Calu3 (cell line): ENCODE measurements at places on chromosomes 4 and X. TPM values are rescaled to one million over a fixed set of nuclear protein-coding genes. Genes with fewer than 3 reads are reported as not detected.

Gene TRAM1L1
- total RNA-seq, result 1.4 and 1.6 TPM in 2 replicates

Gene GLRB
- 7.6 and 9.1 TPM in 2 replicates for total RNA-seq

Gene CXCL8
- 222 and 404 TPM in 2 replicates for total RNA-seq

Gene ATP1B4
- not detected in 2 replicates for total RNA-seq

DNA sequence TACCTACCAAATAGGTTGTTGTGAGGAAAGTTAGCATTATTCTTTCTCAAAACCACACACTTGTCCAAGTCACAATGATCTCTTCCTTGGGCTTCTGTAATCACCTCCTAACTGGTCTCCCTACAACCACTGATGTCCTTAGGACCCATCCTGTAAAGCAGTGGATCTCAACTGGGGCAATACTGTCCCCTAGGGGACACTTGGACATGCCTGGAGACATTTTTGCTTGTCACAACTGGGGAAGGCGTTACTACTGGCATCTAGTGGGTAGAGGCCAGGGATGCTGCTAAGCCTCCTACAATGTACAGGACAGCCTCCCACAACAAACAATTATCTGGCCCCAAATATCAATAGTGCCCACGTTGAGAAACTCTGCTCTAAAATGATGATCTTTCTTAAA lies 118.7 kb upstream of the AP1S2 start:
- no peaks in the 10 kb centered on the region for H3K27me3 ChIP-seq
- no peak overlapping the region for H3K4me3 ChIP-seq
- H3K4me1 ChIP-seq, result no peaks in the 10 kb centered on the region
- H3K36me3 ChIP-seq, result no peaks in the 10 kb centered on the region
- no peak overlapping the region for H3K27ac ChIP-seq

DNA sequence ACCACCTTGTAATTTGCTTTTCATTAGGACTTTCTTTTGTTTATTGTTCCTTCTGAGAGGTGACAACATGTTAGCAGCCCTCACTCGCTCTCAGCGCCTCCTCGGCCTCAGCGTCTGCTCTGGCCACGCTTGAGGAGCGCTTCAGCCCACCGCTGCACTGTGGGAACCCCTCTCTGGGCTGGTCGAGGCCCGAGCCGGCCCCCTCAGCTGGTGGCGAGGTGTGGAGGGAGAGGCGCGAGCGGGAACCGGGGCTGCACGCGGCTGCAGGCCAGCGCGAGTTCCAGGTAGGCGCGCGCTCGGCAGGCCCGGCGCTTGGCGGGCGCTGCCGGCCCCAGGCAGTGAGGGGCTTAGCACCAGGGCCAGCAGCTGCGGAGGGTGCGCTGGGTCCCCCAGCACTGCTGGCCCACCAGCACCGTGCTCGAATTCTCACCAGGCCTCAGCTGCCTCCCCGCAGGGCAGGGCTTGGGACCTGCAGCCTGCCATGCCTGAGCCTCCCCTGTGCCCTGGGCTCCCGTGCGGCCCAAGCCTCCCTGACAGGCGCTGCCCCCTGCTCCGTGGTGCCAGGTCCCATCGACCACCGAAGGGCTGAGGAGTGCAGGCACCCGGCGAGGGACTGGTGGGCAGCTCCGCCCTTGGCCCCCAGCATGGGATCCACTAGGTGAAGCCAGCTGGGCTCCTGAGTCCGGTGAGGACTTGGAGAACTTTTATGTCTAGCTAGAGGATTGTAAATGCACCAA lies 9.2 kb upstream of the AP1AR start:
- no peak for DNase-seq
- H3K27me3 ChIP-seq, result no peaks in the 10 kb centered on the region
- no peaks in the 10 kb centered on the region for H3K36me3 ChIP-seq
- no peak overlapping the region for H3K4me3 ChIP-seq
- no peak overlapping the region for H3K27ac ChIP-seq

DNA sequence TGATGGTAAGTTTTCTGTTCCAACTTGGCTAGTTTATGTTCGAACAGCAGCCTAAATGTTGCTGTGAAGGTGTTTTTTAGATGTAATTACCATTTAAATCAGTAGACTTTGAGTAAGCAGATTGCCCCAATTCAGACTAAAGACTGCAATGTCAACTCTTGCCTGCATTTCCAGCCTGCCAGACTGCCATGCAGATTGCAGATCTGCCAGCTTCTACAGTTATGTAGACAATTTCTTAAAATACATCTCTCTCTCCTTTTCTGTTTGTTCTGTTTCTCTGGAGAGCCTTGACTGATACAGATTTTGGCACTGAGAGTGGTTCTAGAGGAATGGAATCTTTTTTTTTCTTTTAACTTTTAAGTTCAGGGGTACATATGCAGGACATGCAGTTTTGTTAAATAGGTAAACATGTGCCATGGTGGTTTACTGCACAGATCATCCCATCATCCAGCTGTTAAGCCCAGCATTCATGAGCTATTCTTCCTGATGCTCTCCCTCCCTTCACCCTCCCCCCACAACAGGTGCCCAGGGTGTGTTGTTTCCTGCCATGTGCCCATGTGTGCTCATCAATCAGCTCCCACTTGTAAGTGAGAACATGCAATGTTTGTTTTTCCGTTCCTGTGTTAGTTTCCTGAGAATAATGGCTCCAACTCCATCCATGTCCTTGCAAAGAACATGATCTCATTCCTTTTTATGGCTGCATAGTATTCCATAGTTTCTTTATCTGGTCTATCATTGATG lies 227.8 kb downstream of the CPE start:
- H3K27ac ChIP-seq, result no peak overlapping the region
- DNase-seq, result no peak
- H3K4me3 ChIP-seq, result no peak overlapping the region
- H3K4me1 ChIP-seq, result peaks cover 17% of the 10 kb centered on the region

GRCh38 chrX:154351183-154352011 lies 23.0 kb downstream of the FLNA start:
- no peak for DNase-seq
- H3K36me3 ChIP-seq, result peaks cover 75% of the 10 kb centered on the region
- H3K4me1 ChIP-seq, result peaks cover 6% of the 10 kb centered on the region

DNA sequence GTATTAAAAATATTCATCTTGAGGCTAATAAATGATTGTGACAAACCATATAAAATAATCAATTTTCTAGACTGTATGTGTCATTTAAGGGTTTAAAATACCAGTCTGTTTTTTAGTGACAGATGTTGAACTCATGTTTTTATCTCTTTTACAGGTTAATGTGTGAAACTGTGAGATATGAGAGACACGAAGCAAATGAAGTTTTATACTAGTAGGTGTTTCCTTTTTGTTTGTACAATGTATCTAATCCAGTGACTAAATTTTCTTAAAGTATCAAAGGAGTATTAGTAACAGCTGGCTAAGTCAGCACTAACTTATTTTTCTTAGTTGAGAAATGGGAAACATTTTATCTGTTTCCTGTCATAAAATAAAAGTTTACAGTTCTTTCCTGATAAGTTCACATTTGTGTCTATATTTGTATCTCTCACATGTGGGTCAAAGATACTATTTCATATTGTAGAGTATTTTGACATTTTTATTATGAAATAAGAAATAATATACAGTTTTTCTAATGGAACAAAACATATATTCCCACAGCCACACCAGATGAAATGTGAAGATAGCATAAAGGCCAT lies 90.3 kb downstream of the RAPGEF2 start:
- no peaks in the 10 kb centered on the region for H3K27me3 ChIP-seq
- H3K4me3 ChIP-seq, result no peak overlapping the region
- H3K4me1 ChIP-seq, result no peaks in the 10 kb centered on the region
- H3K36me3 ChIP-seq, result no peaks in the 10 kb centered on the region

DNA sequence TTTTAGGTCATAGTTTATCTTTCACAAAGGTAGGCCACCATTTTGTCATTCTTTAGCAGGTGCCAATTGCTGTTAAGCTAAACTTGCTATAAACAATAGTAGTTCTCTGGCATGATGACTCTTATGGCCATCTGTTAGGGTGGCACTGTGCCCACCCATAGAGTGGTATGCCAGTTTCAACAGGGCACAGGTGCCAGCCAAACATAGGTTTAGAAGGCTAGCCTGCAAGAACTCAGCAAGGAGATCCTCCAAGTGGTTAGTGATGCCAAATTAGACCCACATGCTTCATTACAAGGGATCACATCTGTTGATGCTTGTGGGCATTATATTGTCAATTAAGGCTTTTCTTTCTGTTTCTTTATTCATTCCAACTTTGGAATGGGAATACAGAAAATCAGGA lies 204.5 kb downstream of the FMR1NB start:
- H3K27ac ChIP-seq, result no peak overlapping the region
- H3K36me3 ChIP-seq, result no peaks in the 10 kb centered on the region
- H3K27me3 ChIP-seq, result no peaks in the 10 kb centered on the region
- DNase-seq, result no peak

DNA sequence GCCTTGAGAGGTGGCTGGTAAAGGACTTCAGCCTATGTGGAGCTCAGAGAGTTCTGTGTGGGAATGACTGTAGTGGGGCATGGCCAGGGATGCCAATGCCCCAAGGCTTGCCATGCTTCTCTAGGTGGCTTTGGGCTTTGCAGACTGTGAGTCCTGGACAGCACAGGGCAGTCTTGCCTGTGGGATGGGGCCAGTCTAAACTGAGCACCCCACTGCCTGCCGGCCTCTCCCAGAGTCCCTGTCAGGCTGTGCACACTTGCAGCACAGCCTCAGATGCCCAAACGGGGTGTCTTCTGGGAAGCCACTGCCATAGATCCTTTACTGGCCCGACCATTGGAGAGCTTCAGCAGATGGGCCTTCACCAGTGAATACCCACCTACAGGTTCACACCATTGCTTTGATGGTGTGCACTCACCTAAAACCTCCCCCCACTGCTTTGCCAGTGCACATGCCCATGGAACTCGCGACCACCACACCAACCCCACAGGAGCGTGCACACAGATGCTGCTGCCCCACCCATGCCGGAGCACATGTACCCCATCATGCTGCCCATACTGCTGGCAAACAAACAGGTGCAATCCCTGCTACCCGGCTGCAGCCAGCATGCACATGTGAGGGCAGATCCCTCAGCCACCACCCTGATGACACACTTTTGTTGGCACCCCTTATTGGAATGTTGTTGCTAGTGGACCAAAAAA lies 97.3 kb upstream of the CNKSR2 start:
- no peak for DNase-seq
- H3K4me3 ChIP-seq, result no peak overlapping the region
- H3K27ac ChIP-seq, result no peak overlapping the region
- no peaks in the 10 kb centered on the region for H3K4me1 ChIP-seq
- no peaks in the 10 kb centered on the region for H3K27me3 ChIP-seq
- no peaks in the 10 kb centered on the region for H3K36me3 ChIP-seq

DNA sequence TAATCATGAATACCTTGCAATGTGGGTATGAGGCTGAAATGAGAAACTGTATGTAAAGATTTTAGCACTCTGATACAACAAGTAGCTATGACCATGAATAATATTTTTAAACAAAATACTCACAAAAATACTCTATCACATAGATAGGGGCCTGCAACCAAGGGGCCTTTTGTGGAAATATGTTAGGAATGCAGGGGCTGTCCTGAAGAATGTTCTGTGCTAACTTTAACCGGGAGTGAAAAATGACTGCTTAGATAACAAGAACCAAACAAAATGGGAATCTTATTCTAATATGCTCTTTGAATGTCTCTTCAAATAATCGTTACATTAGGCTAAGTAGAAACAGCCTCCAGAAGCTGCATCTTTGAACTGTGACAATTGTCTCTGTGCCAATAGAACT lies 37.9 kb upstream of the GYPA start:
- H3K4me1 ChIP-seq, result peaks cover 8% of the 10 kb centered on the region
- no peak for DNase-seq
- H3K27me3 ChIP-seq, result no peaks in the 10 kb centered on the region

- H3K4me3 ChIP-seq, result no peak overlapping the region
- no peak for DNase-seq
- peaks cover 25% of the 10 kb centered on the region for H3K27me3 ChIP-seq
- H3K36me3 ChIP-seq, result no peaks in the 10 kb centered on the region
- H3K27ac ChIP-seq, result no peak overlapping the region
- no peaks in the 10 kb centered on the region for H3K4me1 ChIP-seq
Observed at GRCh38 chrX:11678158-11678557, 12.4 kb upstream of the ARHGAP6 start.

DNA sequence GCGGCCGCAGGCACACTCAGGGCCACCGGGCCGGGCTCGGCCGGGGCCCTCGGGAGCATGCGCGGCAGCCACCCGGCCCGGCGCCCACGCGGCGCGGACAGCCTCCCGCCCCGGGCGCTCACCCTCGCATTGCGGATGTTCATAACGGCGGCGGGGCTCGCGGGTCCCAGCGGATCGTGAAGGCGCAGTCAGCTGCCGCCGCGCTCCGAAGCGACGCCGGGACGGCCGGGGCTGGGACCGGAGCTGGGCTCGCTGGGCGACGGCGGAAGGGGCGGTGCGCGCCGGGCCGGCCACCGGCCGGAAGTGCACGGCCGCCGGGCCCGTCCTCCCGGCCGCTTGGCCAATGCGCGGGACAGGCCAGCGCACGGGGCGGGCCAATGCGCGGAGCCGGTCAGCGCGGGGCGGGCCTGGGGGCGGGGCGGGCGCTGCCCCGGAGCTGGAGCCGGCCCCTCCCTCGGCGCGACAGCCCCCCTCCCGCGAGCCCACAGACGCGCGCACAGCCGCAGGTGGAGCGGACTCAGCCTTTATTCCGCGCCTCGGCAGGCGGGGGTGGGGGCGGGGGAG lies at the start of gene NAA10:
NAA10 (minus strand) TSS at position 276 of the 564 bp plus-strand sequence; CDS start at position 143, 133 bp downstream.
- H3K27ac ChIP-seq, result peak within 1 kb of the TSS; percentile 33
- H3K4me1 ChIP-seq, result no peaks in the 10 kb centered on the region
- no peaks in the 10 kb centered on the region for H3K27me3 ChIP-seq
- peak within 1 kb of the TSS; percentile 80 for H3K4me3 ChIP-seq
- peaks cover 39% of the 10 kb centered on the region for H3K36me3 ChIP-seq

DNA sequence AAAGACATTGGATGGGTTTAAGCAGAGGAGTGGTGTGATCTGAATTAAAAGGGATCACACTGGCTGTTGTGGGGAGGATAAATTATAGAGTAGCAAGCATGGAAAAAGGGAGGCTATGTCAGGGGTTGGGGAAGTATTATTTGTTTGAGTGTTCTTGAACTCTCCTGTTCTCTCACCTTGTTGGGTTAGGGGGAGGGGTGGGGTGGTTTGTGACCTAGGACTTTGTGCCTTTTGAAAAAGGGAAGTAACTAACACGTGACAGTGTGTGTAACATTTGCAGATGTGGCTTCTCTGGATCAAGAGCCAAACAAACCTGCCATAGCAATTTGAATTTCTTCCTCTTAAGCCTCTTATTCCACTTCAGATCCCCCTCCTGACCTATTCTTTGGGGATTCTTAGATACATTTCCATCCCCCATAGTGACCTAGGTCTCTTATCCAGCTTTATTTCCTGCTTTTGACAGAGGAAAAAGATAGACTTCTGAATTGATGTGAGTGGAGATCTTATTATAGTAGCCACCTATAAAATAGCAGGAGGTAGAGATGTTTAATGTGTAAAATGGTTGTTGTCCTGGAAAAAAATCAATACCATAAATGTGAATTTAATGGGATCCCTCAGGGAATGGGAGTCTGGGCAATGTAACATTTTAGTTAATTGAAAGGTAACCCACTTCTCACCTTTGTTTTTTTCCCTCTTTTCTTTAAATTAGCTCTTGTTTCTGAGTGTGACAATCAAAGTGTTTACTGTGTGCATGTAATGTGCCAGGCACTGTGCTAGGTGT lies 120.4 kb downstream of the CT47B1 start:
- no peaks in the 10 kb centered on the region for H3K36me3 ChIP-seq
- H3K27me3 ChIP-seq, result peaks cover 25% of the 10 kb centered on the region
- H3K4me1 ChIP-seq, result no peaks in the 10 kb centered on the region
- no peak for DNase-seq
- no peak overlapping the region for H3K4me3 ChIP-seq
